ENCODE measurements at places on chromosomes 5 and 9. TPM values are rescaled to one million over a fixed set of nuclear protein-coding genes. Genes with fewer than 3 reads are reported as not detected.

PCA3 gene
- not detected for total RNA-seq

CKMT2 gene
- total RNA-seq: not detected

MAMDC2 gene
- total RNA-seq: 0.27 TPM

DMRT1 gene
- total RNA-seq: not detected

CMYA5 gene
- total RNA-seq: 0.06 TPM

ACO1 gene
- 27.7 TPM for total RNA-seq

SWI5 gene
- total RNA-seq: 43.2 TPM

PCDHB15 gene
- total RNA-seq: 0.13 TPM
